Renal pelvis (tissue), 12 donors: ENCODE measurements at places on chromosomes 13 and 19. TPM values are rescaled to one million over a fixed set of nuclear protein-coding genes. Genes with fewer than 3 reads are reported as not detected.
A peak's percentile ranks its signal among the peaks of the same experiment; 100 is the strongest.

ATP8B3 gene
- 0.83 TPM for polyA plus RNA-seq

CNOT3 gene
- polyA plus RNA-seq = 60.6 TPM

TBC1D17 gene
- 48.3 TPM for polyA plus RNA-seq

FBXO17 gene
- polyA plus RNA-seq = 106 TPM

NXNL1 gene
- 0.25 TPM for polyA plus RNA-seq

GRIN3B gene
- polyA plus RNA-seq = 0.87 TPM

MAP1S gene
- 43.6 TPM for polyA plus RNA-seq

ZNF221 gene
- 9.0 TPM for polyA plus RNA-seq

NLRP4 gene
- not detected for polyA plus RNA-seq

VSIG10L gene
- 4.1 TPM for polyA plus RNA-seq

ZNF491 gene
- polyA plus RNA-seq = 5.1 TPM

GRCh38 chr19:15110418-15110815, 3.2 kb downstream of the SYDE1 start:
- no peak for DNase-seq

DNA sequence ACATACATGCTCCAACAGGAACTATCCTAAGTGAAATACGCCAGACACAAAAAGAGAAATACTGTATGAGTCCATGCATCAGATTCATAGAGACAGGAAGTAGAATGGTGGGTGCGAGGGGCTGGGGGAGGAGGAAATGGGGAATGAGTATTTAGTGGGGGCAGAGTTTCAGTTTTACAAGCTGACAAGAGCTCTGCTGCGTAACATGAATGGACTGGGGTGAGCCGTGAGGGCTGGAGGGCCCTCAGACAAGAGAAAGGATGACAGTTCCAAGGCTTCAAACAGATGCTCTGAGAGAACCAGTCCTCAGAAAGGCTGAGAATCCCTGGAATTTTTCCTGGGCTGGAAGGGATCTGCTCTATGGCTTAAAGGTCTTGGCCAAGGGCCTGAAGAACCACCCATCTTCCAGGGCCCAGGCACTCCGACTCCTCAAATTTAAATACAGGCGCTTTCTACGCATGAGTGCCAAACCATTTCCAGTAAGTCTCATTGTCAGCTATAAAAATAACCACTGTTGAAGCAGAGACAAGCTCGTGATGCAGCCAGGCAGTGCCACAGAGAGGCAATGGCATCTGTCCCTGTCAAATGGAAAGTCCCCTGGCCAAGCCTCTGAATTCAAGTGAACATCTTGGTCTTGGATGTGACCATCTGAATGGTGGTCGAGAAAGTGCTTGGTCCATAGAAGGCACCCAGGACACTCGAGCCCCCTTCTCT, 17.5 kb downstream of the KLF2 start:
- DNase-seq = no peak

- DNase-seq = peak; percentile 46
These were observed 140.4 kb downstream of the TEX29 start for GRCh38 chr13:111460548-111461444.

GRCh38 chr19:1942078-1942933, 1.3 kb downstream of the CSNK1G2 start:
- DNase-seq = peak; percentile 81

DNA sequence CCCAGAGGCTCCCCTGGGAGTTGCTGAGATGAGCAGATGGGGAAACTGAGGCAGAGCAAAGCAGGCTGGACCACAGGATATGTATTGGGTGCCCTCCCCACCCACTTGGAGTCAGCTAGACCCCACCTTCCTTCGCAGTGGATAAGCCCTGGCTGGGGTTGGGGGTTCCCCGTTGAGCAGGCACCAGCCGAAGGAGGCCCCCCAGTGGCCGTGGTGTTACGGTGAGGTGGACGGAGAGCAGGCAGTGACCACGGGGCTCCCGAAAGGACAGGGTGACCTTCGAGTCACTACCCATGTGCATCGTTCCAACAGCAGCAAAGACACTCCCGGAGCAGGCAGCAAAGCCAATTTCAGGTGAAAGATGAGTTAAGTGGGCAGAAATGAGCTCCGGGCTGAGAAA, 62.4 kb upstream of the ADGRE5 start:
- no peak for DNase-seq

- DNase-seq = no peak
These were observed 200.5 kb downstream of the FGF9 start for GRCh38 chr13:21871382-21871781.

DNA sequence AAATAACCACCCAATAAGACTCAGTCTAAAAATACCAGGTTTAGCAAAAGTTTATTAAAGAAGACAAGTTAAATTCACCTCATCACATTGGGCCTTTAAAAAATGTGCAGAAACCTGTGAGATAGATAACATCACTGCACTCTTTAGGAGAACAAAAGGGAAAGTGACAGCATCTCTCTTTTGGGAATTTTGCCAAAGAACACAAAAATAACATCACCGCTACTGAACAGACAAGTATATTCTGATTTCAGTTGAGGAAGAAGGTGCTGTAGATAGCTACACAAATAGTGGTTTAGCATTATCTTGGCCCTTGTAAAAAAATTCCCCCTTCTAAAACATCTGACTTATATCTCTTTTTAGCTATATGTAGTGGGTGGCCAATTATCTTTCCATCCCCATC, 244.7 kb downstream of the VWA8 start:
- DNase-seq = no peak

- no peak for DNase-seq
These were observed 39.5 kb downstream of the NOTCH3 start for GRCh38 chr19:15161028-15161984.

DNA sequence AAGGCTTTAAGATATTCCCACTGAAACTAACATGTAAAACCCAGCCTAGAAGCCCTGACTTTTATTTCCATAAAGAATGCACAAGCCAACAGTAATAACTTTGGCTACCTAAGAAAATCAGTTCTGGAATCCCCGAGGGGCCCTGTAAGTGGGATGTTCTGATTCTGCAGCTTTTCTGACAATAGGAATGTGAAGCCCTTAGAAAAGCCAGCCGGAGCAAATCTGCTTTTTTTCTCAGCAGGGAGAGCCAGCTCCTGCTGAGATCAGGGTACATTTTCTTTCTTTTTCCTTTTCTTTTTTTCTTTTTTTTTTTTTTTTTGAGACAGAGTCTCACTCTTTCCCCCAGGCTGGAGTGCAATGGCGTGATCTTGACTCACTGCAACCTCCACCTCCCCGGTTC, 8.0 kb upstream of the GARRE1 start:
- DNase-seq = no peak

DNA sequence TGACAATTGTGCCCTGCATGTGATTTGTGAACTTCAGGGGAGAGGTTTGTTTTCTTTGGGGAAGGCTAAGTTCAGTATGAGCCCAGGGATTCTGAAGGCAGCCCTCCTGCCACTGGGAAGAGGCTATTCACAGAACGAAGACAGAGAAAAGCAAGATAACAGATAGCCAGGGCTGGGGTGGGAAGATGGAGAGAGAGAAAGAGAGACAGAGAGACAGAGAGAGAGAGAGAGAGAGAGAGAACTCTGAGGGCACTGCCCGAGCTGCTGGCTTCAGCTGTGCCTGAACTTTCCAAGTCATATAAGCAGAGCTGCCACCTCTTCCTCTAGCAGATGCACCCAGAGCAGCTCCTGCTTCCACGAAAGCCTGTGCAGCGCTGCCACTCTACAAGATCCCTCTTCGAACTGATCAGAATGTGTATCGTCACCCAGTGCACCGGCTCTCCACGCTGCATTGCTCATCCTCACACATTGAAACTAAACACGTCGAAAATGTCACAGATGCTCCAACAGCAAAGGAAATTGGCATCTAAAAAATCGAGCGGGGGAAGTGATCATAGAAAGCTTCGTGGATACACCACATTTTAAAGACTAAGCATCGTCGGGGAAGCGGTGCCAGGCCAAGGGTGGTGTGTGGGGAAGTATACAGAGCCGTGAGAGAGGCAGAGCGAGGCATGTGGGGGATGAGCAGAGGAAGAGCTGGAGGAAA, 81.8 kb upstream of the SIAH3 start:
- DNase-seq = no peak

GRCh38 chr19:56253737-56254136, 18.8 kb upstream of the EDDM13 start:
- DNase-seq = peak; percentile 54

- no peak for DNase-seq
These were observed 81.6 kb upstream of the CSNK1A1L start for GRCh38 chr13:37187105-37187504.

GRCh38 chr19:30430206-30430734, 58.1 kb downstream of the ZNF536 start:
- no peak for DNase-seq

- no peak for DNase-seq
These were observed 215.7 kb downstream of the ATP8A2 start for GRCh38 chr13:25587326-25587980.

- DNase-seq = no peak
These were observed 4.2 kb downstream of the WDFY2 start for GRCh38 chr13:51588406-51588949.

DNA sequence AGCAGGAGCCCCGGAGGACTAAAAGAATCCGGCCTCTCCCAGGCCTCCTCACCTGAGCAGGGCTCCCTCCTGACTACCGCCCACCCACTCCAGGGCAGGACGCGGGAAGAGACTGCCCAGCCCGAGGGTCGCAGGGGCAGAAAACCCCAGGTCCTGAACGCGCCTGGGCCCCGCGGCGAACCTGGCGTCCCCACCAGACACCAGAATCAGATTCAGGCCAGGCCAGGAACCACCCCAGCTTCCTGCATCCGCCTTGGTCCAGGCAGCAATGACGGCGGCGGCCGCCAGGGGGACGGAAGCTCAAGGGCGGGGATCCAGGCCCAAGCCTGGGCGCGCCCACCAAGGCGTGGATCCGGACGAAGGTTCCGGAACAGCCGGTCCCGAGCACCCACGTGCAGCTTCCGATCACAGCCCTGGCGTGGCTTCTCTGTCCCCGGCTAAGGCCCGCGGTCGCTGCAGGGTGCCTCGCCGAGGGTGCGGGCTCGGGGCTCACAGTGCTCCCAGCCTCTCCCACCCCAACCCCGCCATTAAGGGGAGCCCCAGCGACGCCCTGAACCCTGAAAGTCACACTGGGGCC, 3.6 kb downstream of the LGALS7 start:
- peak; percentile 65 for DNase-seq

DNA sequence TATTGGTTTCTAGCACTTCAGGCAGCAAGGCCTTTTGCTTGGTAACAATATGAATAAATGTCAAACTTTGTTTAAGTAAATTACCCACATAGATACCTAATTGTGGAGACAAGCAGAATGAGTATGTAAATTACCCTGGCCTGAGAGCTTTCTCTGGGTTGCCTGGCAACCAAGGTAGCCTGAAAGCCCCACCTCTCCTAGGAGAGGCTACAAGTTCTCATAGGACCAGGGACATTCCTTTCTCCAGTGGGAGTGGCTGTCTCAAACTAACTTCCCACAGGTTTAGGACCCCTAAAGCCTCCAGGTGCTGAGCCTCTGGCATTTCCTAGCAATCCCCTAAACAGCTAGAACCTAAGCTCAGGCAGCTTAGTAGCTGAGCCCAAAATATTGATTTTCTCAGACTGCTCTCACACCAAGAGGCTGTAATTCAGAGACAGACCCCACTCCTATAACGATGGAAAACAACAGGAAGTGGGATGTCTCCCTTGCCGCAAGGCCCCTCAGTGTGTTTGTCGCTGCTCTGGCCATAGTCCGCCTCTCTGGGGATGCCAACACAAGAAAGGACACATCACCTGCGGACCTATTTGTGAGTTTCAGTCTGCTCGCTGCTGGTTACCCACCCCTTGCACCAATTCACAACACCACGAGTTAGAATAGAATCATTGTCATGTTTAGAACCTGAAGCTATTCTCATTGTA, 207.3 kb downstream of the DLEU7 start:
- peak; percentile 29 for DNase-seq

DNA sequence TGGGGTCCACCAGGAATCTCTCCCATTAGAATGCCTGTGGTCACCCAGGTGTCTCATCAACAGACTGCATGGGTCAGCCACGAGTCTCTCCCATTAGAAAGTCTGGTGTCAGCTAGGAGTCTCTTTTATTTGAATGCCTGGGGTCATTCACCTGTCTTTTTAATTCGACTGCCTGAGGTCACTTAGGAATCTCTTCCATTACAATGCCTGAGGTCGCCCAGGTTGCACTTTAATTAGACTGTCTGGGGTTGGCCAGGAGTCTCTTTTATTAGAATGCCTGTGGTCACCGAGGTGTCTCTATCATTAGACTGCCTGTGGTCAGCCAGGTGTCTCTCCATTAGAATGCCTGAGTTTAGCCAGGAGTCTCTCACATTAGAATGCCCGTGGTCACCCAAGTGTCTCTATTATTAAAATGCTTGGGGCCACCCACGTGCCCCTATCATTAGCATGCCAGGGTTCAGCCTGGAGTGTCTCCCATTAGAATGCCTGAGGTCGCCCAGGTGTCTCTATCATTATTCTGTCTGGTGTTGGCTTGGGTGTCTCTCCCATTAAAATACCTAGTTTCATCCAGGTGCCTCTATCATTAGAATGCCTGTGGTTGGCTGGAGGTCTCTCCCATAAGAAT, 1474.3 kb downstream of the UQCRFS1 start:
- no peak for DNase-seq

DNA sequence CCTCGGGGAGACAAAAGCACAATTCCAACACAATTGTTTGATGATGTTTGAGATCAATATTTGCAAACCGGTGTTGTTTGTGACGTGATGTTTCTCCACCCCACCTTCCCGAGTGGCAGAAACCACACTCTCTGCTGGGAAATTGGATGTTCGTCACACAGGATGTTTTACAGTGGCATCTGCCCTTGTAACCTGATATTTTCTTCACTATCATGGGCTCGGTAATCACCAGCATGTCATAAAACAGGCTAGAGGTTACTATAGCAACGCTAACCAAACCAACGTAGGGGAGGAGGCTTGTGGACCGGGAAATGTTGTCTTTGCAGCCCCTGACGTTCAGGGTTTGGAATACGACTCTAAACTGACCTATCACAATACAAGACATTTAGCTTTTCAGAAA, 454.5 kb downstream of the IRS2 start:
- peak; percentile 84 for DNase-seq

- DNase-seq = no peak
These were observed 7.6 kb downstream of the CALM3 start for GRCh38 chr19:46608581-46609345.

GRCh38 chr13:23980160-23980551, 82.9 kb upstream of the C1QTNF9B start:
- peak; percentile 88 for DNase-seq

GRCh38 chr13:60398907-60399589, 2.0 kb downstream of the TDRD3 start:
- peak; percentile 27 for DNase-seq

- no peak for DNase-seq
These were observed 38.7 kb upstream of the ZNF536 start for GRCh38 chr19:30333291-30334065.

DNA sequence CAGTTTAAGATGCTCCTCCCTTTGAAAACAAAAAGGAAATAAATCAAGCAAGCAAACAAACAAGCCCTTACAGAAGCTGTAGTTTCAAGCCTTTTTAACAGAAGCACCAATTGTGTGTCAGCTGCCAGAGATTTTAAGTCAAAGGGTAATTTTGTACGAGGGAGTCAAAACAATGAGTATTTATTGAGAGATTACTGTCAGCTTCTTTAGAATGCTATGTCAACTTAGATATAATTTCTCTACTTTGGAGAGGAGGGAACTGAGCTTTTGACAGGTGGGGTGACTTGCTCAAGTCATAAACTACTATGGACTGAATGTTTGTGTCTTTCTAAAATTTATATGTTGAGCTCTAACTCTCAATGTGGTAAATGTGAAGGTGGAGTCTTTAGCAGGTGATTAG, 10.5 kb upstream of the CBY2 start:
- no peak for DNase-seq
